ENCODE measurements at places on chromosomes 12 and 14.
A peak's percentile ranks its signal among the peaks of the same experiment; 100 is the strongest.

DNA sequence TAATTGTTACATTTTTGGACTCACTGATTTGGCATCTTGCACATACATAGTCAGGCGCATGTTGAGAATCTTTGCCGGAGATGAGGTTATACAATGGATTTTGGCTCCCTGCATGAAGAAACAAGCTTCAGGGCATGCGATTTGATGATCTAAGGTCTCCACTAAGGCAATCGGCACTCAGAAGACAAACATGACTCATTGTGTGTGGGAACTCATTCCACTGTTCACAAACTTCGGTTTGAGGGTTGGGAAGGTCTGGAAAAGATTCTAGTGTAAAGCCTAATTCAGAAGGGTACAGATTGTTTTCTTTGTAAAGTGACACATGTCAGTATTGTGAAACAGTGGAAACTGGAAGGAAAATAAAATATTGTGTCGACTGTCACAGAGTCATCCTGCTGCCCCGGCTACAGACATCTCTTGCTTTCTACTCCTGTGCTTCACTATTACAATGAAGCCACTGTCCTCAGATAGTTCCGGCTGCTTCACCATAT is 192.6 kb upstream of the HMGA2 start:
- peak; percentile 98 for DNase-seq

- DNase-seq = no peak
Measured at GRCh38 chr14:59595071-59595470, 18.5 kb upstream of the CCDC175 start.

- DNase-seq = no peak
Measured at GRCh38 chr14:69443296-69443805, 41.2 kb upstream of the PLEKHD1 start.

DNA sequence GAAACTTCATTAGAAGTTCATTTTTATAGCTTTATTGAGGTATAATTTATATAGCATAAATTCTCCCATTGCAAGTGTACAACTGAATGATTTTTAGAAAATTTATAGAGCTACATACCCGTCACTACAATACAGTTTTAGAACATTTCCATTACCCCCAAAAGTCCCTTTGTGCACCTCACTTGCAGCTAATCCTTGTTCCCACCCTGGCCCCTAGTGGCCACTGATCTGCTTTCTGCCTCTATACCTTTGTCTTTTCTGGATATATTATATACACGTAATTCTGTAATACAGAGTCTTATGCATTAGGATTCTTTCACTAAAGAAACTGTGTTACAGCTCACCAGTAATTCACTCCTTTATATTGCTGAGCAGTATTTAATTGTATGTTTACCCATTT is 145.1 kb upstream of the DIO2 start:
- DNase-seq = peak; percentile 20

DNA sequence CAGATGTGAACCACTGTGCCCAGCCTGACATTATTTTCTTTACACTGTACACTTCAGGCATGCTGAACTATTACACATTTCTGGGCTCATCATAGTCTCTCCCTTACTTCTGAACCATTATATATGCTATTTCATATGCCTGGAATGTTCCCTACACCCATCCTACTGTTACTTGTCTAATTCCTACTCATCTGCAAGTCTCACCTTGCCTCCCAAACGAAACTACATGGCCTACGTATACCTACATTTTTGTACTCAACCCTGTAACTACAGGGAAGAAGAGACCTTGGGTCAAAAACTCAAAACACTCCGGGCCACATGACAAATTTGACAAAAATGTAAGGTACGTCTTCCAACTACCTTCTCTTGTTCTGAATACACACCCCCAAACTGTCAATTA is 9.5 kb upstream of the EEA1 start:
- no peak for DNase-seq

DNA sequence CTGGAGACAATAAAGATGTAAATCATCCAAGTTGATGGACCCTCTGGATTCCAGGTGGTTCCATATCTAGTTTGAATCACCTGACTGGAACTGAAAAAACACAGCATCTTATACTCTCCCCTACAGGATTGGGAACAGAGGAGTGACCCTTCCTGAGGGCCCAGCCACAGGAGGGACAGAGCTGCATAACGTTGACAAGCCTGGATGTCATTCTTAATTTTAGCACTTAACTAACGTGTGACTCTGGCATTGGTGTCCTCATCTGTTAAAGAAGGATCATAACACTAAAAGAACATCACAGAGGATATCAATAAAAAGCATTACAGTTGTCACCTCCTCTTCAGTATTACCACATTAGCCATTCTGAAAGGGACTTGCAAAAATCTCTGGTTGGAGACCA is 47.7 kb downstream of the STON2 start:
- DNase-seq = no peak

DNA sequence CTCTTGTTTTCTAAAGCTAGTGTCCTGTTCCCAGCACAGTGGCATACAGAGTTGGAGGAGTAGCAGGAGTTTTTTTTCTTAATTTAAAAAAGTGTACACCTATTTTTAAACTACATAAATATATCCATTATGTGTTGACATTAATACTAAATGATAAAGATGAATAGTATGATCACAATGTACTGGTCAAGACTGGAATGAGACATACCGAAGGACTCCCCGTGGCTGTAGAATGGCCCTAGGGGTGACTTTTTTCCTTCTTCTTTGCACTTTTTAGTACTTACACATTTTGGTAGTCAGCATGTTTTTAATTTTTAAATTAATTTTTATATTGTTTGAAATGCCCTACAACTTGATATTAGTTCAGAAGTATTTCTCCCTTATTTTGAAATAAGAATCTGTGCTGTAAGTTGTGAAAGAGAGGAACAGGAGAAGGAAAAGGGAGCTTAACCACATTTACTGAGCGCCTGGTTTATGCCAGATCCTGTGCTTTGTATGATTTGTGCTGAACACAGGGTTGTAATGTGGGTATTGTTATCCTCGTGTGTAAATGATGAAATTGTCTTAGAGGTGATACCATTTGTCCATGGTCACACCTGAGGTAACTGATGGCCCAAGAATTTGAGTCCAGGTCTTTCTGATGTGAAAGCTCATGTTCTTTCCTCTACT is 136.5 kb downstream of the TGFB3 start:
- DNase-seq = no peak

- no peak for DNase-seq
Measured at GRCh38 chr12:46653311-46653710, 172.5 kb downstream of the SLC38A4 start.

- no peak for DNase-seq
Measured at GRCh38 chr12:131589966-131590365, 120.9 kb upstream of the SFSWAP start.

DNA sequence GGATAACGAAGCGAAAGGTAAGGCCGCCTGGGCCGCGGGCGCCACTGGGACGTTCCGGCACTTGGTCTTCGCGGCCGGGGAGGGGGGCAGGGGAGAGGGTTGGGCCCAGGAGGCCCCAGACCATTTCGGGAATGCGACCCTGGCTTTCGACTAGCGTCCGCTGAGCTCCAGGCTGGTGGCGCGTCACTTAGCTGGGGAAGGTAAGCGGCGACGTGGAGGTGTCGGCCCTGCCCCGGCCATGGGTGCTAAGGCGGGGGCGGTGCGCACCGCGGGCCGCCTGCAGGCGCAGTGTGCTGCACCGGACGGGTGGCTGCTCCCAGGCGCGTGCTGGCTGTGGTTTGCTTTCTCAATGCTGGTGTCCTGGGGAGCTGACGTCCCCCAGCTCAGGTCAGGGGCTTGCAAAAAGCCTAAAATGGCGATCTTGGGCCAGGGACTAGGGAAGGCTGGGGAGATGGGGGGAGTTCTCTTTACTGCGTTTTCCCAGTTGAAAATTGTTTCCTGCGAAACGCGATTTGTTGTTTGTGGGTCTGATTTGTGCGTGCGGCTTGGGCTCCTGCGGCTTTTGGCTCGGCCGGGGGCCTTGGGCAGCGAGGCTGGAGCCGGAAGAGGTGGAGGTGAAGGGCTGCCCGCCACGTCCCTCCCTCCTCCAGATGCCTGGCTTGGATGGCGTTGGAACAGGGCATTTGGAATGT is 1.2 kb downstream of the HOXC10 start:
- no peak for DNase-seq

- no peak for DNase-seq
Measured at GRCh38 chr14:64680714-64681065, 23.5 kb upstream of the PLEKHG3 start.

GRCh38 chr12:23555180-23555824 is 394.2 kb downstream of the SOX5 start:
- no peak for DNase-seq

DNA sequence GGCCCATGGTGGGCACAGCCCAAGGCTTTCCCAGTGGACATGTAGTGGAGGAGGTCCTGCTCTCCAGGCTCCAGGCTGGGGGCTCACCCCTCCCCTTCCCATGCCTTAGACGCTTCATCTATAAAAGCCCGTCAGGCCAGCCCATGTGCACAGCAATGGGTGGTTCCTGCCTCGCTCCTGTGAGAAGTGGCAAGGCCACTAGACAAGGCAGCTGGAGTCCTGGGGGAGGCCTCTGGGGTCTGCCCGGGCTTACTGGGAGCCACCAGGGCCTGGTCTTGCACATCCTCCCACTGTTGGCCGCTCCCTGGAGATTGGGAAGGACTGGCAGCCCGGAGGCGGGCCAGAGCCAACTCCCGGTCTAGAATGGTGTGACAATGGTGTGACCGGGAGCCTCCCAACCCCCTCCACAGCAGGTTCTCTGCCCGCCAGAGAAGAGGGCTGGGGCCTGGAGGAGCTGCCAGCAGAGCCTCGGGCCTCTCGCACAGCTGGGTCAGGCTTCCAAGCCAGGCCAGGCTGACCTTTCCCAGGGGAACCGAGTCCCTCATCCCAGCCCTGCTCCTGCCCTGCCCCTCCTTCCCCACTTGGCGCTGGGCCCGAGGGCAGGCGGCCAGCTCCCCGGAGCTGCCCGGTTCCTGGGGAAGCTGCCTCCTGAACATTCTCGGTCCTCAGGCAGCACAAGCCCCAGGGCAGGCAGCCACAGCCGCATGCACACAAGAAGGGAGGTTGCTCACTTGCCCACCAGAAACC is 97.9 kb downstream of the RFLNA start:
- peak; percentile 61 for DNase-seq
